GM23248 (cell line): ENCODE measurements at places on chromosomes 3 and 15.

- DNase-seq, result peak; percentile 2
Measured at GRCh38 chr3:108983051-108983450, 29.4 kb upstream of the GUCA1C start.

- no peak for DNase-seq
Measured at GRCh38 chr3:78765671-78766485, 1001.9 kb downstream of the ROBO1 start.

GRCh38 chr3:147701195-147701594, 292.0 kb downstream of the ZIC1 start:
- peak; percentile 20 for DNase-seq

DNA sequence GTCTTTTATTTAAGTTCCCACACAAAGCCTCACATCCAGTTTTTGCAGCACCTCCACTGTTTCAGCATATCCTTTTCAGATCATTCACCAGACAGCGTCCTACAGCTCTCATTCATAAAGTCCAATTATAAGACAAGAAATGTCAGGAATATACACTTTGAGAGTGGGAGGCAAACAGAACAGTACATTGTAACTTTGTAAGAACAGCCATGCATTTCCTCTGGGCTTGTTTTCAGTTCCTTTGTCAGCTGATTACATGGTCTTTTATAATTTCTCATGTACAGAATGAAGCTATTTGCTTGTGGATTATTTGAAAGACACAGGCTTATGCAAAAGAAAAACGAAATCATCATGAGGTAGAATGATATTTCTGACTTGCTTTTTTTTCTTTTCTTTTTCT, 85.7 kb downstream of the SOX2 start:
- no peak for DNase-seq

GRCh38 chr15:62914461-62915079, 128.0 kb upstream of the TPM1 start:
- DNase-seq, result no peak

- DNase-seq, result no peak
Measured at GRCh38 chr3:22691407-22691806, 511.7 kb upstream of the UBE2E2 start.

DNA sequence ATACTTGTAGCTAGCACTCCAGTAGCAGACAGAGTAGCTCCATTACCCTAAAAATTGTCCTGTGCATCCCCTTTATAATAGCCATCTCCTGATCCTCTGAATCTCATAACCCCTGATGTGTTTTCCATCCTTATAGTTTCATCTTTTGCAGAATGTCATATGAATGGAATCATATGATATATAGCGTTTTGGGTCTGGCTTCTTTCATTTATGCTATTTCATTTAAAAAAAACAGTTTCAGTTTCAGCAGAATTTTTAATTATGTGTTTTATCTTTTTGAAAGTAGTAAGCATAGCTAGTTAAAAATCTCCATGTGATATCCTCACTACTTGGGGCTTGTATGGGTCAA, 132.7 kb downstream of the KLF13 start:
- no peak for DNase-seq

GRCh38 chr3:173301647-173302046, 95.9 kb upstream of the NLGN1 start:
- no peak for DNase-seq

GRCh38 chr15:65184305-65184867, 756 bp downstream of the CLPX start:
- peak; percentile 82 for DNase-seq

DNA sequence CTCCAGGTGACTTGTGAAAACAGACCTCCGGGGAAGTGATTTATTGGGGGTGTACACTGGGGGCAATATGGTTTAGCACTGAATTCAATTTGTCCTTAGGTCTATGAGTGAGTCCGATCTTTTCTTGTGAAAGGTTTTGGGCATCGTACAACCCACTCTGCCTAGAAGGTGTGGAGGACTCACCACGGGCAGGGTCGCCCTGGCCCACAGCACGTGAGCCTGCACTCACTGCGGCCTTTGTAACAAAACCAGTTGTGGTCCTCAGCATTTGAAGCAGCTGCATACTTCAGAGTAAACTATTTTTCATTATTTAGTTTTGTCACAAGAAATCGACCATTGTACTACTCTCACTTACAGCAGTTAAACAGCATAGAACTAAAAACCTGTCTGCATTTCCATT, 72.6 kb upstream of the BLM start:
- no peak for DNase-seq
